ENCODE measurements at places on chromosomes 11 and 22.

- no peak for DNase-seq
These were observed 35.1 kb upstream of the CYP2R1 start for GRCh38 chr11:14927146-14927545.

- no peak for DNase-seq
These were observed 109.0 kb downstream of the PKNOX2 start for GRCh38 chr11:125273519-125274000.

DNA sequence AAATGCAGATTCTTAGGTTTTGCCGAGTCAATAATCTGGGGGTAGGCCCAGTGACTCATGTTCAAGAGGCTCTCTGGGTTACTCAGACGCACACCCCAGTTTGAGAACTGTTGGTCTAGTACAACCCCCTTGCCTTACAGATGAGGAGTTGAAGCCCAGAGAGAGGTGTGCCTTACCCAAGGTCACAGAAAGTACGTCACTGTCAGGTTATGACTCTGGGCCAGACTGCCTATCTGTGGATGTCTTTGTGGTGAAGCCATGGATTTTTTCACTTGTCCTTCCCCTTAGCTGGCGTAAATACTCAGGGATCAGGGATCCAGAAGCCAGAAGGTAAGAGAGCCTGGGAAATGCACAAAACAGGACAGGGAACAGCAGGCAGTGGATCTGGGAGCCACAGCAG, 25.2 kb upstream of the NECTIN1 start:
- DNase-seq = no peak

DNA sequence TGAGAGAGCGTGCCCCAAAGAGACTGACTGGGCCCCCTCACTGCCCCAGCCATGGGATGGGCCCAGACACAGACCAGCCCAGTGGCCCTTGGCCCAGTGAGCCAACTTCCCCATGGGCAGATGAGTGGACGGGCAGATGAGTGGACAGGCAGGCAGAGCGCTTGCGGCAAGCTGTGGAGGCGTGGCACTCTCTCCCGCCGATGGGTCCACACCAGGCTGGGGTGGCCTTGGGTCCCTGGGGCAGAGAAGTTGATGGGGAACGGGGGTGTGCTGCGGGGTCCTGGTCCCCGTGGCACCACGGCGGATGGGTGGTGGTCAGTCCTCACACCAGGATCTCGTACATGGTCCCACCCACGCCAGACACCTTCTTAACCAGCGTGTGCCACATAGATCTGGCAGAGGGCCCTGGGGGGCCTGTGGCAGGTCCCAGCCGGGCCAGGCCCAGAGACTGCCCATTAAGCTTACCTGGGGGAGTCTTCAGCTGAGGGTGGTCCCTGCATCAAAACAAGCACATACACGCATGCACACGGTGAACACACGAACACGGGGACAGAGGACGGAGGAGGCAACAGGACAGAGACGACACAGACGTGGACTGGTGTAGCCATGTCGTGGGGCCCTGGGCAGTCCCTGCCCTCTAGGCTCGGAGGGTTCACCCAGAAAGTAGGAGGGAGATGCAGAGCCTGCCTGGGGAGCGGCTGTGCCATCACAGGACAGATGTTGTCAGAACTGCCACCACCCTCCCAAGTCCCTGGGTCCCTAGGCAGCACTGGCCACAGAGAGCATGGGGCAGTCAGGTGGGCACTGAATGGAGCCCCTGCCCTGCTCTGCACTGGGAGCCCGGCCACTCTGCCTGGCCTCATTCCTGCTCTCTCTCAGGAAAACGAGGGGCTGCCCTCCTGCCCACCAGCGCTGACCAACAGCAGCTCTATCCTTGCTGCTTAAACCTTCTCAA, 182.2 kb downstream of the IGLL1 start:
- DNase-seq = no peak

GRCh38 chr11:15057329-15057728, 16.1 kb upstream of the CALCB start:
- DNase-seq = no peak
